ENCODE measurements at places on chromosomes 7 and 10. TPM values are rescaled to one million over a fixed set of nuclear protein-coding genes. Genes with fewer than 3 reads are reported as not detected.

The AGBL3 gene
- 10.3 TPM for total RNA-seq

The NKX1-2 gene
- total RNA-seq, result not detected

The FFAR4 gene
- total RNA-seq, result not detected

The PROSER2 gene
- total RNA-seq, result 0.31 TPM

The CBX3 gene
- 191 TPM for total RNA-seq

The ZNF746 gene
- 27.2 TPM for total RNA-seq

The PPP1R3A gene
- total RNA-seq, result not detected

The DNAJC1 gene
- total RNA-seq, result 43.2 TPM

The RPA3 gene
- total RNA-seq, result 9.4 TPM

Data from parietal lobe (tissue), 2 donors.